Bone marrow (tissue), 2 donors: ENCODE measurements at places on chromosomes 4 and X.

GRCh38 chr4:94582517-94582916 is 130.8 kb downstream of the PDLIM5 start:
- DNase-seq, result no peak

- no peak for DNase-seq
Observed at GRCh38 chrX:98448524-98448923, 1564.8 kb downstream of the RPA4 start.

- DNase-seq, result no peak
Observed at GRCh38 chr4:158915683-158916241, 146.9 kb downstream of the FNIP2 start.

GRCh38 chr4:95980877-95981360 is 141.0 kb downstream of the PDHA2 start:
- DNase-seq, result no peak

GRCh38 chr4:90585961-90586360 is 458.8 kb downstream of the CCSER1 start:
- DNase-seq, result no peak

DNA sequence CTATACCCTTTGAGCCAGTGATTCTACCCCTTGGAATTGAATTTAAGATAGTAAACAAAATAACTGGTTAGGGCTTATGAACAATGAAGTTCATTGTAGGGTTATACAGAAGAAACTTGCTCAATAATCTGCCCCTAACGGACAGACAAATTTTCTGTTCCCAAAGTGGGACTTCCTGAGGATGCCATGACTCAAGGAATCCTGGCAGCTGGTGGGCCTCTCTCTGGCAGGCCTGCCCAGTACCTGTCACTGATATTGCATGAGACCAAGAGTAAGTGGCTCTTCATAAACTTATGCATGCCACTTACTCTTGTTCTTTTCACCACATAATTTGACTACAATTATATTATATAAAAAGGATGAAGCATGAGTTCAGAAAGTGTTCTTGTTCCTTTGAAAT is 41.5 kb downstream of the GPRIN3 start:
- DNase-seq, result no peak

DNA sequence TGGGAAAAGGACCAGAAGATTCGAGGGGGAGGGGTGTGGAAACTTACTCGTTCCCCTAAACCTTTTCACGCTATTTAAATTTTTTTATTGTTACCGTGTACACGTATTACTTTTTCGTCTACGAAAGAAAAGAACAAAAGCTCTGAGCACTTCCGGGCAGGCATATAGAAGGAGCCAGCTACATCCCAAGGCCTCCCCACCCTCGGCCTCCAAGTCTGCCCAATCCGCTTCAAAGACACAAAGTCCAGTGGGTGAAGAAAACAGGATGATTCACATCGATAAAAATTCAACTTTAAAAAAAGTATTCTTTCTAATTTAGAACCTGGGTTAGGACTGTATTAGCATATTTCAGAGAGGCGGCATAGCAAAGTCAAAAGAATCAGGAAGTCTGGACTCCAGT is 23.1 kb downstream of the SEL1L3 start:
- DNase-seq, result no peak

DNA sequence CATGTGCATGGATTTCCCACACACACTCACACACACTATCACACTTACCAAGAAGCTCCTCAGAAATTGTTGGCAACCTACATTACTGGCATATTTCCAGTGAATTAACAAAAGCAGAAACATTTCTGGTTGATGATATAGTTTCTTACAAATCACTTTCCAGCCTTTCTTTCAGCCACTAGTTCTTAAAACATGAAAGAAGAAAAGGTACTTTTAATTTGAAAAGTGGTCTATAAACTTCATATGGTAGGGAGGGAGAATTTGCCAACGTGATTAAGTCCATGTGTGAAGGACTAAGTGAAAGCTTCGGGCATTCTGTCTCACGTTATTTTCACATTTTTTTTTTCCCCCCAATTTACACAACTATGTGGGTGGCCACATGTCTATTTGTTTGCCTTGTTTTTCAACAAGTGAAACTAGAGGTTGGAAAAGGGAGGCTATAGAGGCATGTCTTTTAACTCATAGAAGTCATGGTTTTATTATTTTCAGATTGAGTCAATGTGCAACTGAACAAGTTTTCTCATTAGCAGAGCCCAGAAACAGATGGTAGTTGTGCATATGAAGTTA is 832.1 kb upstream of the INTU start:
- no peak for DNase-seq

- DNase-seq, result no peak
Observed at GRCh38 chrX:130144509-130144908, 21.1 kb downstream of the AIFM1 start.

DNA sequence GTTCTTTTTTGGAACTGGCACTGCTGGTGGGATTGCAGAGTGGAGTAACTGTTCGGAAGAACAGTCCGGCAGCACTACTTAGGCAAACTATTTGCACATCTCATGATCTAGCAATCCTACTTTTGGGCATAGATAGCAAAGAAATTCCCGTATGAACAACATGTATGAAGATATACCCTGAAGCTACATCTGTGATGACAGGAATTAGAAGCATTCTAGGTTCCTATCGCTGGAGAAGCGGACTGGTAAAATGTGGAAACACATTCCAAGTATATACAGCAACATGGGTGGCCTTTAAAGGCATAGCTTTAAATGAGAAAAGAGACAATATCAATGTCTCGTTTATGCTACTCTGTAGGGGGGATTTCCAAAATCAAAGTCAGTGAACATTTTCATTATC is 3.1 kb downstream of the DCAF16 start:
- DNase-seq, result no peak

GRCh38 chr4:168741281-168742173 is 244.7 kb downstream of the PALLD start:
- DNase-seq, result no peak

GRCh38 chrX:44042751-44043150 is 69.6 kb upstream of the NDP start:
- no peak for DNase-seq

DNA sequence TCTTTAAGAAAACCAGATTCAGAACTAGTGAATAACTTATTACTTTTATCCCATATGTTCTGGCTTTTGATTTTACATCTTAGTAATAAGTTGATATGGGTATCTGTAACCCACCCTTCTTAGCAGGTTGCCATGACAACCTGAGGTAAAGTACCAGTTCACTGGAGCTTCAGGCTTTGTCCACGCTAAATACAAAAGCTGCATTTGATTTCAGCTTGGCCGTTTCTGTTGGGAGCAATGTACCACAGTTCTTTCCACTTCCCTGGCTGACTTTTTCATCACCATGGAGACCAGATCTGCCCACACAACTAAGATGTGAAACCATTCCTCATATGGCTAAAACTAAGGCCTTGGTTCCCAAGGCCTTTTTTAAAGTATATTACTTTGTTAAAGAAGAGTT is 26.1 kb downstream of the KLHL34 start:
- no peak for DNase-seq

GRCh38 chr4:92120810-92121498 is 182.8 kb upstream of the GRID2 start:
- no peak for DNase-seq

DNA sequence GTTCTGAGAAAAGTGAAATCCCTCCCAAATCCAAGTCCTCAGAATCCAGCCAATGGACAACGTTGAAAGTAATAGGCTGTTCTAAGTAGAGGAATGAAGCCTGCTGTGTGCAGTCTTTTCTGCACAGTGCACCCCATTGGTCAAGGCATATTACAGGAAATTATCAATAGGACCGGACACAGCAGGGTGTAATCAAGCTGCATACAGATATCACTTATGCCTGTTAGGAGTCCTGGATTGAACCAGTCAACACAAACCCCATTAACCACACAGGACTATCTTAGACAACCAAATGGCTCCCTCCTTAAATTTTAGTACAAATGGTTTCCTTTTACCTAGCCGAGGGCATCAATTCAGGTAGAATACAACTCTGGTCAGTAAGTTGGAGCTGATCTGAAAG is 34.2 kb upstream of the MAGEA8 start:
- no peak for DNase-seq
